ENCODE measurements at places on chromosomes 5 and 9.
A peak's percentile ranks its signal among the peaks of the same experiment; 100 is the strongest.

- DNase-seq = no peak
Measured at GRCh38 chr5:88858392-88858791, 24.6 kb downstream of the MEF2C start.

DNA sequence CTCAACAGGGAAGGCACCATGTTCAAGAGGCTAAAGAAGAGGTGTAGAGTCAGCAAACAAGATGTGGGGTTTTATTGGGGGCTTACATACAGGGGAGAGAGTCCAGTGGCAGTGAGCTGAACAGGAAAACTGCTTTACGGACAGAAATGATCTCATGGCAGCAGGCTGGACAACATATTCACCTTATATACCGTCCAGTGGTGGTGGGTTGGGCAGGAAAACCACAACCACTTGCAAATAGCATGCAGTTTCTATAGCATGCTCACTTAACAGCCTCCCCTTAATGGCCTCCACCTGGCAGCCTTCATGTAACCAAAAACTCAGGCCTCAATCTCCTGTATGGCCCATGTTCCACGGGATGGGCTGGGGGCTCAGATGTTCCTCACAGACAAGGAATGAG is 5.4 kb downstream of the TNFSF8 start:
- no peak for DNase-seq

- no peak for DNase-seq
Measured at GRCh38 chr9:3775968-3776367, 250.2 kb upstream of the RFX3 start.

- no peak for DNase-seq
Measured at GRCh38 chr9:20290257-20290656, 332.0 kb downstream of the MLLT3 start.

- DNase-seq = no peak
Measured at GRCh38 chr9:18786911-18787650, 245.9 kb downstream of the SAXO1 start.

DNA sequence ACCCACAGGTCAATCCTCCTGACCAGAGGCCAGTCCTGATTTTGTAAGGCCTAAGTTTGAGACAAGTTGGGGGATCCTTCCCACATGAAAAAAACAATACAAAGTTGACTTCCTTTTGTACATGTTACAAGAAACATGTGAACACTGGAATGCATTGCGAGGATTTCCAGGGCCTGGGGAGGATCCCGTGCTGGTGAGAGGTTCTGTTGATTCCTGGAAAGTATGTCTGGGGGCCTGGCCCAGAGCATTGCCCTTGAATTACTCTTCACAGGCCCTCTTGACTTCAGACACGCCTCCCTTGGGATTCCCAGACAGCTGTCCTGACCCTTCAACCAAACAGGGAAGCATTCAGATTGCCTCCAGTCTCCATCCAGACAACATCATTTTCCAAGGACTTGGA is 234.2 kb upstream of the IRX2 start:
- no peak for DNase-seq

GRCh38 chr5:39164529-39165402 is 54.6 kb downstream of the FYB1 start:
- DNase-seq = no peak

DNA sequence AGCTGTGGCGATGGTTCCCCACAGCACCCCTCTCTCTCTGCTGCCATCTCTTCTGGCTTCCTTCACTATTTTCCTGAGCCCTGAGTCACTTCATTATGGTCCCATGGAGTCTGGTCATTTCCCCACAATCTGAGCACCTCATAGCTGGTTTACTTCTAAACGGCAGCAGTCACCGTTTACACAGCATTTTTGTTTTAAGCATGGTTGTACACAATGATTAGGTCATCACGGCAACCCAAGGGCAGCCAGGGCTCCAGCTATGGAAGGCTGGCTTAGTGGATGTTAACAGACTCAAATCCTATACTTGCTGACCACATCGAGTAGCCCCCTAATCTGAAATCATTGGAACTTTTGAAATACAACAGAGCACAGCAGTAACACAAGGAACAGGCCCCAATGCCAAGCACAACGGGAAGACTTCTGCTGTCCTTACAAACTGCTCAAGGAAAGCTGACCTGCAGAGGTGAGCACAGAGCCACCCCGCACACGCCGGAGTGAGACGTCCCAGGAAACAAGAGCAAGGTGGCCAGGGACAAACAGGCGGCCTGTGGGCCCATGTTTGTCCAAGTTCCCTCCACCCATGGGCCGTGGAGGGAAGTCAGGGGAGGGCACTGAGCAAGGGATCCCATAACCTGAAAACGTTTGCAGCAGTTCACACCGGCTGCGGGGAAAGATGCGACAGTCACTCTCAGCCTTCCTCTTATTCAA is 22.9 kb downstream of the CAMSAP1 start:
- no peak for DNase-seq

- DNase-seq = no peak
Measured at GRCh38 chr9:131868766-131869165, 128.9 kb upstream of the RAPGEF1 start.

- DNase-seq = no peak
Measured at GRCh38 chr9:14097666-14098415, 216.1 kb downstream of the NFIB start.

DNA sequence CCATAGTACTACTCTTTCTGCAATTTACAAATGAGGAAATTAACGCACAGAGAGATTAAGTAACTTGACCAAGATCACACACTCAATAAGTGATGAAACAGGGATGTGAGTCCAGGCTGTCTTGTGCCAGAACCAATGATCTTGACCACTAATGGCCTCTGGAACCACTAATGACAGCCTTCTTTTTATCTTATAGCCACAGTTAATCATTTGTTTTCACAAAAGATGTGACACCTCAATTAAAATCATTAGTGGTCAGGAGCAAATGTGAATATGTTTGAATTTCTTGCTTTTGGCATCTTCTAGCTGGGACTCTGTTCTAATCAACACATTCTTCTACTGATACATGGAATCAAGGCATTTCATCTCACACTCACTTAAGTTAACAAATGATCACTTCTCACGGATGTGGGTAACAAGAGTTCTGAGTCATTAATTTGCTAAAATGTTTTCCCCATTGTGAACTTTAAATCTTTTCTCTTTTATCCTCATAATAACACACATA is 102.7 kb upstream of the CD180 start:
- no peak for DNase-seq

- DNase-seq = no peak
Measured at GRCh38 chr5:142278627-142279026, 46.2 kb downstream of the SPRY4 start.

- no peak for DNase-seq
Measured at GRCh38 chr9:123359546-123359945, 3.5 kb downstream of the CRB2 start.

- peak; percentile 78 for DNase-seq
Measured at GRCh38 chr5:159262859-159263568, at the start of gene UBLCP1. Gene UBLCP1 (plus strand): TSS chr5:159263290. CDS start chr5:159268916, 5,626 bp downstream.

DNA sequence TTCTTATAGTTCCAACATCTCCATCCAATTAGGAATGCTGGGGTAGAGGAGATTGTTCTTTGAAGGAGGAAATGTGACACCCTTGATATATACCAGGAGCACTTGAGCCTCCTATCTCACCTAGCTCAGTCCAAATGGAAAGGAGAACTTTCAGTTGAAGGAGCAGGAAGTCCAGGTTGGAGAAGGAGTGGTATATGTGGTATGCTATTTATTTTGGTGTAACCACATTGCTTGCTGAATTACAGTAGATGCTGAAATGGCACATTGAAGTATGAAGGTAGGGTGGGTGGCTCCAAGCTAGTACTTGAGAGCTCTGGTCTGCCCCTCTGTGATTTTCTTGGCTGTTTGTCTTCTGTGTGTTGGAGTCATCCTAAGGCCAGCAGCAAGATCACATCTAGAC is 6.1 kb downstream of the CSNK1G3 start:
- DNase-seq = no peak

DNA sequence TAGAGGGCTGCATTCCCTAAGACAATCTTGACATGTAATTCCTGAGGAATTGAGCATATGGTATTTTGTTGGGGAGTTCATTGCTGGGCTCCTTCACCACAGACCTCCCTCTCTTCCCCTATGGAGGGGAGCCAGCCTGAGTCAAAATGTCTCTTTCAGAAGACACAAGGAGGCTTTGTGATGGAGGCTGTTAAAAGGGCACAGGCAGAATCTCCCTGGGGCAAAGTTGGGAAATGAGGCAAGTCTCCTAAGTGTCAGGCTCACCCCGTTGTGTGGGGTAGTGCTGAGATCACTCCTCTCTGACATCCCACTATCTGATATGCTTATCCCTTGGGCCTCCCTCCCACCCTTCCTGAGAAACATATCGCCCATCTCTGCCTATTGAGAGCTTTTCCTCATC is 30.6 kb downstream of the GFRA3 start:
- no peak for DNase-seq

DNA sequence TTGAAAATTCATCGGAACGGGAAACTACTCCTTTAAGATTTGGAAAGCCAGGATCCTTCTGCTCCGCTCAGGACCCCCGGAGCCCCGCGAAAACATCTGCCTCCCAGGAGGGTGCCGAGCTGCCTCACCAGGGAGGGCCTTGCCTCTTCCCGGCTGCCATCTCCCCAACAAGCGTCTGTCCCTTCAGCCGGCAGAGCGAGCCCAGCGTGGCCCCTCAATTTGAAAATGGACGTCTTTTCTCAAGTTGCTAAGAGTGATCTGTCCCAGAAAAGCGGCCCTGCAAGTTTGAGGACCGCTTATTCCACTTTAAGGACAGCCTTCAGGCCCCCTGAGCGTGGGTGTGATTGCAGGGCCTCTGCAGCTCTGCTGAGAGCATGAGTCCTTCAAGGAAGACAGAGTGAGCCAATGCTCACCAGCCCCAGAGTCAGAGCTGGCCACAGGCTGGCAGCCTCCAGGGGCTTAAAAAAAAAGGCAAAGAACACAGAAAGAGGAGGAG is 101.3 kb downstream of the PHF2 start:
- DNase-seq = no peak

- DNase-seq = no peak
Measured at GRCh38 chr9:114069476-114070187, 8.5 kb downstream of the AMBP start.

DNA sequence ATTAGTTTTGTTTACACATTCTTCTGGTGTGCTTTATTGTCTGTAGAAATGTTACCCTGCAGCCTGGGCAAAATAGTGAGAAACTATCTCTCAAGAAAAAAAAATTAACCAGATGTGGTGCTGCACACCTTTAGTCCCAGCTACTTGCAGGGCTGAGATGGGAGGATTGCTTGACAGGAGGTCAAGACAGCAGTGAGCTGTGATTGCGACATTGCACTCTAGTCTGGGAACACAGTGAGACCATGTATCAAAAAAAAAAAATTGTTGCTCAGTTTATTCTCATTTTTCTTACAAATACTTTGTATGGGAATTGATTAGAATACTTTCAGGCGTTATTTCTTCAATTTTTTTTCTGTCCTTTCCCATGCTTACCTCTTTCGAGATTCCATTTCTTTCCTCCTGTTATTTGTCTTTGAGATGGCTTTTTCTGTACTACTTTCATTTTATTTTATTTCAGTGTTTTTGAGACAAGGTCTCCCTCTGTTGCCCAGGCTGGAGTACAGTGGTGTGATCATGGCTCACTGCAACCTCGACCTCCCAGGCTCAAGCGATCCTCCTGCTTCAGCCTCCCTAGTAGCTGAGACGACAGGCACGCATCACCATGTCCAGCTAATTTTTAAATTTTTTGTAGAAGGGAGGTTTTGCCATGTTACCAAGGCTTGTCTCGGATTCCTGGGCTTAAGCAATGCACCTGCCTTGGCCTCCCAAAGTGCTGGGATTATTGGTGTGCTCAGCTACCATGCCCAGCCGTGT is 24.9 kb downstream of the TENT2 start:
- DNase-seq = no peak

DNA sequence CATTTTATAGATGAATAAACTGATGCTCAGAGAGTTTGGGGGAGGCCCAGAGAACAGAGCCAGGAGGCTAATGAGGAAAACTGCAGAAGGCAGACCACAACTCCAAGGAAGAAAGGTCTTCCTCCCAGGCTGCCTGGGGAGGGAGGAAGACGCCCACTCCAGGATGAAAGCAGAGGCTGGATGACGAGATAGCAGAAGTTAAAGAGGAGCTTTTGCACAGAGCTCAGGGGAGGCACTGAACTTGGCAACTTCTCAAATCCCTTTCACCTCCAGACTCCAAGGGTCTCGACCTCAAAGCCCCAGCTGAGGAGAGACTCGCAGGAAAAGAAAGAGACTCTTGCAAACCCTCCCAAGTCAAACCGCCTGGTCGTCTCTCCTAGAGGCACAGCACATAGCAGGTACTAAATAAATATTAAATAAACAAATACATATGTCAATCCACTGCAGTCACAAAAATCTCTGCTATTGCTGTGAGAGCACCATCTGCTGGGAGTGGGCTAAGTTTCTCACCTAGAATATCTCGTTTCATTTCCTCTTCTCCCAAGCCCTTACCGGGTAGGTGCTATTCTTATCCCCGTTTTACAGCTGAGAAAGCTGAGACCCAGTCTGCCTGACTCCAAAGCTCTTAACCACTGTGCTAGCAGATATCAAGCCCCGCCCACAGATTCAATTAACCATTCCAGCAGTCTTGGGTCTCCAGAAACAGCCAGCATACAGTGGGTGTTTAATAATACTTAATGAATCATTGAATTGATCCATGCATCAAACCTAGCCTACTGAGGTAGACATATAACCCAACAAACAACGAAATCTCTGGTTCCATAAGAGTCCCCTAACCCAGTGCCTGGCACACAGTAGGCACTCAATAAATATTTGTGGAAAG is 97.8 kb upstream of the HAND1 start:
- DNase-seq = no peak

Data from nephron progenitor cell (in vitro differentiated cells).